Activated CD4-positive, alpha-beta T cell treated with anti-CD3 and anti-CD28 coated beads, Interleukin-2, amount 10 ng/mL, durations not matched to agents 7 days and 5 days (primary cell): ENCODE measurements at places on chromosomes 7 and 10. TPM values are rescaled to one million over a fixed set of nuclear protein-coding genes. Genes with fewer than 3 reads are reported as not detected.

Gene CFAP46
- total RNA-seq, result not detected

GRCh38 chr10:79445977-79446757 is 743 bp upstream of the ZCCHC24 start:
- H3K4me3 ChIP-seq, result peak overlapping the region; percentile 56
- peak; percentile 22 for DNase-seq
- H3K27me3 ChIP-seq, result peaks cover 29% of the 10 kb centered on the region
- peaks cover 24% of the 10 kb centered on the region for H3K4me1 ChIP-seq
- H3K36me3 ChIP-seq, result no peaks in the 10 kb centered on the region
- peak overlapping the region; percentile 51 for H3K27ac ChIP-seq

- no peak overlapping the region for H3K4me3 ChIP-seq
- no peaks in the 10 kb centered on the region for H3K36me3 ChIP-seq
- H3K27me3 ChIP-seq, result peaks cover 11% of the 10 kb centered on the region
- H3K27ac ChIP-seq, result no peak overlapping the region
- no peak for DNase-seq
Observed at GRCh38 chr7:155119801-155120382, 49.8 kb downstream of the HTR5A start.

DNA sequence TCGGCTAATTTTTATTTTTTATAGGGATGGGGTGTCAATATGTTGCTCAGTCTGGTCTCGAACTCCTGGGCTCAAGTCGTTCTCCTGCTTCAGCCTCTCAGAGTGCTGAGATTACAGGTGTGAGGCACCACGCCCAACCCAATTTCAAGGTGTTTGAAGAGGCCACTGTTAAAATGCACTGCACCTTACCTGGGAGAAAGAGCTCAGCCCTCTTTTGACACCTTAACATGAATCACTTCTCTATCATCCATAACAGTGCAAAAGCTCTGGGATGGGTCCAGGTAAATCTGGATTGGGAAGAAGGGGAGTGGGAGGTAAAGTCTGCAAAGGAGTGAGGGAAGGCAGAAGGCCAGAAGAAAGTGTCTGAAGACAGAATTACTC is 557 bp upstream of the ZNF282 start:
- peaks cover 6% of the 10 kb centered on the region for H3K27me3 ChIP-seq
- peaks cover 17% of the 10 kb centered on the region for H3K36me3 ChIP-seq
- H3K27ac ChIP-seq, result peak overlapping the region; percentile 11
- peak overlapping the region; percentile 81 for H3K4me3 ChIP-seq
- DNase-seq, result no peak
- H3K4me1 ChIP-seq, result peaks cover 48% of the 10 kb centered on the region

DNA sequence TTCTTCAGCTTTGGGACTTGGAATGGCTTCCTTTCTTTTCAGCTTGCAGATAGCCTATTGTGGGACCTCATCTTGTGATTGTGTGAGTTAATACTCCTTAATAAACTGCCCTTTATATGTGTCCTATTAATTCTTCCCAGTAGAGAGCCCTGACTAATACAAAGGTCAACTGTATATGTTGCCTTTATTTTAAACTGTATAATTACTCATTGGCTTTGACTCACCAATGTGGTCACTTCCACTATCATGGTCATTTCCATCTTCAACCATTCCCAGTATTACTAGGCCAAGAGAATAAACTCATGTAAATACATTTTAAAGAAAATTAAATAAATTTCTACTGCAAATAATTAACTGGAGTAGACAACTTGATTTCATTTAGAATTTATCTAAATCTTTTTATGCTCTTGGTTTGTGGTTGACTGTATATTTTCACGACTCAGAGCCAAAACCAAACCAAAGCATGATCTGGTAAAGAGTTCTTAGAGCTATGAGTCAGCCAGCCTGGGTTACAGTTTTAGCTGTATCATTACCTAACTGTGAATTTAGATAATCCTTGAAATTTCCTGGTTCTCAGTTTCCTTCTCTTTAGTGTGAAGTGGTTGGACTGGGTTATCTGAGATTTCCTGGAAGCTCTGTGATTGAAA is 188.4 kb downstream of the PPP1R3A start:
- no peak overlapping the region for H3K4me3 ChIP-seq
- no peaks in the 10 kb centered on the region for H3K27me3 ChIP-seq
- H3K4me1 ChIP-seq, result no peaks in the 10 kb centered on the region
- H3K27ac ChIP-seq, result no peak overlapping the region

DNA sequence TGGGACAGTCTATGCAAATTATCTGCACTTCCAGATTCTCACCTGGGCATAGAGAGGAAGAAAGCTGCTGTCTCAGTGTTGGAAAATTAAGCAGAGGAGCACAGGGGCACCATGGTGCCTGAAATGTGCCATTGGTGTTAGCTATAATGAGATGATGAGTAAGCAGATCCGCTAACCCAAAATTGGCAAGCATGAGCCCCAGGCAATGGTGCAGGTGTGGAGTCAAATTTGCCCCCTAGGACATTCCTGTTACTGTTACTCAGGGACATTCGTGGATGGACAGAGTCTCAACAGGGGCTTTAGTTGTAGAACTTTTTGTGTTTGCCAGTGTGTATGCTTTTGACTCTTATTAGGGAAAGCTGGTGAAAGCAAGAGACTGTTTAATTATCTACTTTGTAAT is 385.2 kb upstream of the KLF6 start:
- no peaks in the 10 kb centered on the region for H3K27me3 ChIP-seq
- H3K36me3 ChIP-seq, result no peaks in the 10 kb centered on the region
- no peaks in the 10 kb centered on the region for H3K4me1 ChIP-seq
- H3K27ac ChIP-seq, result no peak overlapping the region

- H3K36me3 ChIP-seq, result peaks cover 24% of the 10 kb centered on the region
- H3K27me3 ChIP-seq, result peaks cover 10% of the 10 kb centered on the region
- peak overlapping the region; percentile 90 for H3K27ac ChIP-seq
Observed at GRCh38 chr7:21944616-21945453, 864 bp downstream of the CDCA7L start.

Gene UBE2D4
- 8.0 TPM for total RNA-seq

Gene SOSTDC1
- not detected for total RNA-seq

Gene ATG9B
- 12.1 TPM for total RNA-seq

Gene NPSR1
- total RNA-seq, result not detected

DNA sequence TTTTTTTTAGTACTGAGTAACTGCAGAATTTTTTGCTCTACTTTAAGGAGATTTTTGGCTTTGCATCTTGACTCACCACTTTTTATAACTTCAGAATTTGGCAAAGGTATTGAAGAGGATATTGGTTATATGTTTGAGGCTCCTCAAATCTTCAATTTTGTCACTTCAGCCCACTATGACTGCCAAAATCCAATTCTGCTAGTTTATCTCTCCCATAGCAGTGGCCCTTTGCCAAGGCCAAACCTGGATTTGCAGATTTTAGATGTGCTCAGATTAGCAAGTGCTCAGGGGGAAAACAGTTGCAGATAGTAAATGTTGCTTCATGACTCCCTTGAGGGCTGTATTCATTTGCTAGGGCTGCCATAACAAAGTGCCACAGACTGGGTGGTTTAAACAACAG is 427.5 kb downstream of the ADRA2A start:
- no peak overlapping the region for H3K4me3 ChIP-seq
- no peak overlapping the region for H3K27ac ChIP-seq
- no peak for DNase-seq
- H3K27me3 ChIP-seq, result no peaks in the 10 kb centered on the region
- no peaks in the 10 kb centered on the region for H3K4me1 ChIP-seq
- H3K36me3 ChIP-seq, result no peaks in the 10 kb centered on the region

- H3K27ac ChIP-seq, result no peak overlapping the region
- H3K36me3 ChIP-seq, result peaks cover 27% of the 10 kb centered on the region
- H3K4me3 ChIP-seq, result no peak overlapping the region
- no peaks in the 10 kb centered on the region for H3K27me3 ChIP-seq
- H3K4me1 ChIP-seq, result peaks cover 27% of the 10 kb centered on the region
- DNase-seq, result no peak
Observed at GRCh38 chr7:130435311-130435854, 5.4 kb downstream of the CEP41 start.

Gene MYO1G
- total RNA-seq, result 414 TPM

DNA sequence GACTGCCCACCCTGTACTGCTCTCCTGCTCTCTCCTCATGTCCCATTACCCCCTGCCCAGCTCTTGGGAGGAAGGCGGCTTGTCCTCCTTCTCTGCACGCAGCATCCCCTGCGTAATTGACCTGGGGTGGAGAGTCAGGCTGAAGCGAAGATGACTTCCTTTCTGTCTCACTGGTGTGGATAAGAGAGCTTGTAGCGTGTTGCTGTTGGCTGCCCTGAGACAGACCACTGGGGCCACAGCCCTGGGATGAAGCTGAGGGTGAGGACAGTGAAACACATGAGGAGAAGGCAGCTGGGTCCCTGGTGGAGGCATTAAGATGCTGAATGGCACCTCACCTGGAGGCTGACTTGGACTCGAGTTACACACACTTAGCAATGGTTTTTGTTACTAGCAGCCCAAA is 310.3 kb upstream of the ZNF32 start:
- no peaks in the 10 kb centered on the region for H3K36me3 ChIP-seq
- no peak for DNase-seq
- no peak overlapping the region for H3K4me3 ChIP-seq
- peaks cover under 1% of the 10 kb centered on the region for H3K27me3 ChIP-seq
- H3K27ac ChIP-seq, result peak overlapping the region; percentile 66

GRCh38 chr10:79053081-79053434 is 15.7 kb upstream of the ZMIZ1 start:
- peaks cover 1% of the 10 kb centered on the region for H3K36me3 ChIP-seq
- no peak overlapping the region for H3K27ac ChIP-seq
- no peak overlapping the region for H3K4me3 ChIP-seq
- no peaks in the 10 kb centered on the region for H3K27me3 ChIP-seq
- no peak for DNase-seq

DNA sequence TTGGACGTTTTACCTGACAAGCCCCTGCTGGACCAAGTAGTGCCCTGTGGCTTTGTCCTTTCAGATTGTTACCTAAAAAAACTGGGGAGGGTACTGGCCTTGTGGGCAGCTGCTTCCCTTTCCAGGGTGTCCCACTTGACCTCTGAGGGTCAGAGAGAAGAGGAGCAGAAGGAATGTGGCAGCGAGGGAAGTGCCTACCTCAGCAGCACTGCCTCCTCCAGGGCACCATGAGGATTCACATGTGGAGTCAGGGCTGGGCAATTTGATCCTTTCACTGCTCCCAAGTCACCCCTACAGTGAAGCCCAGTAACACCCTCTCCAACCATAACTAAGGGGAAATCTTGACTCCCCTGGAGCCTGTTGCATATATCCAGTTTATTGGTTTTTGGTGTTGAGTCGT is 64.6 kb downstream of the ITGB1 start:
- no peak for DNase-seq
- H3K27me3 ChIP-seq, result no peaks in the 10 kb centered on the region
- H3K4me3 ChIP-seq, result no peak overlapping the region
- no peak overlapping the region for H3K27ac ChIP-seq

DNA sequence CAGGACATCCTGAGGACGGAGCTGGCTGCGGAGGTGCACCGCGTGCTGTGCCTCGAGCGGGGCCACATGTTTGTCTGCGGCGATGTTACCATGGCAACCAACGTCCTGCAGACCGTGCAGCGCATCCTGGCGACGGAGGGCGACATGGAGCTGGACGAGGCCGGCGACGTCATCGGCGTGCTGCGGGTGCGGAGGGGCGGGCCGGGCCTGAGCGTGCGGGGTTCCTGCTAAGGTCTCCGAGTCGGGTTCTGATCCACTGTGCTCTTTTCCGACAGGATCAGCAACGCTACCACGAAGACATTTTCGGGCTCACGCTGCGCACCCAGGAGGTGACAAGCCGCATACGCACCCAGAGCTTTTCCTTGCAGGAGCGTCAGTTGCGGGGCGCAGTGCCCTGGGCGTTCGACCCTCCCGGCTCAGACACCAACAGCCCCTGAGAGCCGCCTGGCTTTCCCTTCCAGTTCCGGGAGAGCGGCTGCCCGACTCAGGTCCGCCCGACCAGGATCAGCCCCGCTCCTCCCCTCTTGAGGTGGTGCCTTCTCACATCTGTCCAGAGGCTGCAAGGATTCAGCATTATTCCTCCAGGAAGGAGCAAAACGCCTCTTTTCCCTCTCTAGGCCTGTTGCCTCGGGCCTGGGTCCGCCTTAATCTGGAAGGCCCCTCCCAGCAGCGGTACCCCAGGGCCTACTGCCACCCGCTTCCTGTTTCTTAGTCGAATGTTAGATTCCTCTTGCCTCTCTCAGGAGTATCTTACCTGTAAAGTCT is 10.4 kb downstream of the ATG9B start:
- peaks cover 25% of the 10 kb centered on the region for H3K36me3 ChIP-seq
- peak; percentile 96 for DNase-seq
- peak overlapping the region; percentile 99 for H3K27ac ChIP-seq
- H3K27me3 ChIP-seq, result peaks cover 11% of the 10 kb centered on the region
- peaks cover 88% of the 10 kb centered on the region for H3K4me1 ChIP-seq

Gene ASIC3
- 8.3 TPM for total RNA-seq

Gene SFR1
- total RNA-seq, result 16.1 TPM

GRCh38 chr7:130329681-130330080 is 14.9 kb upstream of the CPA5 start:
- no peak for DNase-seq
- no peak overlapping the region for H3K27ac ChIP-seq
- H3K4me1 ChIP-seq, result no peaks in the 10 kb centered on the region
- H3K4me3 ChIP-seq, result no peak overlapping the region

DNA sequence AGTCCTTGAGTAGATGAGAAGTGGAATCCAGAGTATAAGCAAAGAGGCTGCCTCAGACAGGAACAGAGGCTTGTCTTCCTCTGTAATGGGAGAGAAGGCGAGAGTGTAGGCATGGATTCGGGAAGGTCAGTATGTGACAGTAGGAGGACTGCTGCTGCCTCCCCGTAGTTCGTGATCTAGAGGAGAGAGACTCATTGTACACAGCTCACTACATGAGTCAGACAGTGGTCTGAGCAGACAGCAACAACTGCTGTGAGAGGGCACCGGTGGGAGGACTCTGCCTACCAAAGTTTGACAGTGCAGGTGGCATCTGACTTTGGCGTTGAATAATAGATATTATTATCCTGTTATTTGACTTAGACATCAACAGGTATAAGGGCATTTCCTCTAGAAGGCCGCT is 319.4 kb downstream of the NRG3 start:
- H3K27ac ChIP-seq, result no peak overlapping the region
- no peak for DNase-seq
- H3K27me3 ChIP-seq, result no peaks in the 10 kb centered on the region

GRCh38 chr7:152624228-152624627 is 51.7 kb downstream of the XRCC2 start:
- no peaks in the 10 kb centered on the region for H3K36me3 ChIP-seq
- no peak overlapping the region for H3K27ac ChIP-seq
- H3K4me1 ChIP-seq, result no peaks in the 10 kb centered on the region

Gene NEUROD6
- total RNA-seq, result not detected

DNA sequence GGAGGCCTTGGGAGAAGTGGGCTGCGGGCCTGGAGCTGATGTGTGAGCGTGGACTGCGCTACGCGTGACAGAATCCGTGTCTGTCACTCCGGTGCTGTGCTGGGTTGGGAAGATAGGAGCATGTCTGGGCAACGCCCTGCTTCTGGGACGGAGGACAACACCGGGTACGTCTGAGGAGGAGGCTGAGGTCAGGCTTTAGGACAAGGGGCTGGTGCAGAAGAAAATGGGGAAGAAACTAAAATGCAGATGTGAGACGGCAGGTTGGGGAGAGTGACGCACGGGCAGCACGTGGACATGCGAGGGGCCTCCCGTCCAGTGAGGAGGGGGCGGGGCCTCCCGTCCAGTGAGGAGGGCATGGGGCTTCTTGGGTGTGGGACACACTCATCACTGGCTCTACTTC is 207.4 kb downstream of the DNAJB6 start:
- H3K27me3 ChIP-seq, result no peaks in the 10 kb centered on the region
- no peak overlapping the region for H3K27ac ChIP-seq
- DNase-seq, result no peak
- H3K4me1 ChIP-seq, result no peaks in the 10 kb centered on the region
- H3K4me3 ChIP-seq, result no peak overlapping the region
- H3K36me3 ChIP-seq, result no peaks in the 10 kb centered on the region

Gene PRKAR2B
- total RNA-seq, result 1.4 TPM

Gene ANXA8L1
- total RNA-seq, result 0.23 TPM

Gene SEMA3A
- 1.4 TPM for total RNA-seq

Gene C10orf67
- total RNA-seq, result 0.15 TPM
